ENCODE measurements at places on chromosomes 12 and 14.

- DNase-seq, result no peak
Observed at GRCh38 chr14:84767434-84767833, 762.5 kb upstream of the FLRT2 start.

DNA sequence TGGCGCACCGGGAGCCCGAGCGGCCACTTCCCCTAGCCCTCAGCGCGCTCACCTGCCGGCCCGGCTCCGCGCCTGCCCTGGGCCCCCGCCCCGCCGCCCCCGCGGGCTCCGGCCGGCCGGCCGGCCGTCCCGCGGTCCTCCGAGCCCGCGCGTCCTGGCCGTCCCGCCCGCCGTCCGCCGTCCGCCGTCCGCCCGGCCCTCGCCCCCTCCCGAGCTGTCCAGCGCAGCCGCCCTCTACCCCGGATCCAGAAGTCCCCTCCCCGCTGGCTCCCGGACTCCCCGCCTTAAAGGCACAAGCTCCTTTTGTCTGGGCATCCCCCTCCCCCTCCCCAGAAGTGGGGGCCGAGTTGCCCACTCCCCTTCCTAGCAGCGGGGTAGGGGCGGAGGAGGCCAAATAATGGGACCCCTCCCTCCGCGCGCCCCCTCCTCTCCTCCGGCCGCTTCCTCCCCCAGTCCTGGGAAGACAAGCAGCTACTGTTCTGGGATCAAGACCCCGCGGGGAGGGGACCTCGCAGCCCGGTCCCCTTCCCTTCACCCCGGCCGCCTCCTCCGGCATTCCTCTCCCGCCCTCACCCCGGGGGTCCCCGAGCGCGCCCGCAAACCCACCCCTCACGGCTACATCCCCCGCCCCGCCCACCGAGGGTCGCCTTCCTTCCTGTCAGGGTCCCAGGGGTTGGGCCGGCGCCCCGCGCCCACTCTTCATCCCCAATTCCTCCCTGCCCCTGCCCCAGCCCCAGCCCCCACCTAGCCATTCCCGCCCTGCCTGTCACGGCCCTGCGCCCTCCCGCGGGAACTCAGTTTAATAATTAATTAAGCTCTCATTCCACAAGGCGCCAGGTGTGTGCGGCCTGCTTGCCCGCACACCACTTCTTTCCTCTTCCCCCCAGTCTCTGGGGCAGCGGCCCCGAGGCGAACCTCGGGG lies at the start of gene ADCY6:
Gene ADCY6 (minus strand): TSS at position 236 of the 922 bp plus-strand sequence. CDS start 5,655 bp downstream, outside the sequence.
- peak; percentile 27 for DNase-seq

- no peak for DNase-seq
Observed at GRCh38 chr12:77339610-77340009, 274.2 kb upstream of the E2F7 start.

- DNase-seq, result peak; percentile 28
Observed at GRCh38 chr12:122980183-122981035, at the start of gene ARL6IP4. Gene ARL6IP4 (plus strand): TSS chr12:122980681. CDS start chr12:122981140, 459 bp downstream.

DNA sequence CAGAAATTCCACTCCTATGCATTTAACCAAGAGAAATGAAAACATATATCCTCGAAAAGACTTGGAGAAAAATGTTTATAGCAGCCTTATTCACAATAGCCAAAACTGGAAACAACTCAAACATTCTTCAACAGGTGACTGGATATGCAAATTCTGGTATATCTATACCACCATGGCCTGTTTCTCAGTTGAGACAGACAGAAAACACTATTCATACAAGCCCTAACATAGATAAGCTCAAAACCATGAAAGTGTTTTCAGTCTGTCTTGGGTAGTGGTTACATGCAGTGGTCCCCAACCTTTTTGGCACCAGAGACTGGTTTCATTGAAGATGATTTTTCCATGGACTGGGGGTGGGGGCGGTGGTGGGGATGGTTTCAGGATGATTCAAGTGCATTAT lies 83.8 kb downstream of the SRGAP1 start:
- DNase-seq, result no peak

- DNase-seq, result no peak
Observed at GRCh38 chr12:93243382-93243688, 134.4 kb upstream of the NUDT4 start.

DNA sequence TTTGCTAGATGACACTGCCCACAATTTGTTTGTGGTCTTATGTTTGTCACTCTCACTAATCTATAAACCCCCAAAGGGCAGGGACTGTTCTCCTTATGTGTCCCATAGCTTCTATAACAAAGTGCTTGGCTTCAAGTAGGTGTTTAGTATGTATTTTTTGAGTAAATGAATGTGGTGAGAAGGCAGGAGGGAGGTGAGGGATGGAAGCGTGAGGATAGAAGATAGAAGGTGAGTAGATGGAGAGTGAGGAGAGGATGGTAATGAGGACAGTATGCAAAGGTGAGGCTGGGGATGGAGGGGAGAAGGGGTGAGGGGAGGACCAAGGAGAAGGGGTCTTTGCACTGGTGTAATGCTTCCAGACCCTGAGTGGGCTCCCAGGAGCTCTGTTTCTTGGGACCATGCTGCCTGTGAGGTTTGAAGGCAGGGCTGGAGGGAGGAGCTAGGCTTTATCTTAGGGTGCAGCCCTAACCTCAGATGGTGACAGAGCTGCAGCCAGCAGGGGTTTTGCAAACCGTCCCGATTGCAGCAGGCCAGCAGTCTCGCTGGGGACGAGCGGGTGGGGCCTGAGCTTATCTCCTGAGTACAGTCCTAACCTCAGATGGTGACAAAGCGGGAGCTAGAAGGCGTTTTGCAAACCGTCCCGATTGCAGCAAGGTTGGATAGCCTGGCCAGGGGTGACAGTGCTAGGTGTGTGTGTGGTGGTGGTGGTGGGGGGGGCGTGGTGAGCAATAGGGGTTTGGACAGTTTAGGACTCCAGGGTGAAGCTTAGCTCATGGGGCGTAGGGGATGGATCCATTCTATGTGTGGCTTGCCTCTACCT lies 6.5 kb downstream of the CEBPE start:
- DNase-seq, result no peak

DNA sequence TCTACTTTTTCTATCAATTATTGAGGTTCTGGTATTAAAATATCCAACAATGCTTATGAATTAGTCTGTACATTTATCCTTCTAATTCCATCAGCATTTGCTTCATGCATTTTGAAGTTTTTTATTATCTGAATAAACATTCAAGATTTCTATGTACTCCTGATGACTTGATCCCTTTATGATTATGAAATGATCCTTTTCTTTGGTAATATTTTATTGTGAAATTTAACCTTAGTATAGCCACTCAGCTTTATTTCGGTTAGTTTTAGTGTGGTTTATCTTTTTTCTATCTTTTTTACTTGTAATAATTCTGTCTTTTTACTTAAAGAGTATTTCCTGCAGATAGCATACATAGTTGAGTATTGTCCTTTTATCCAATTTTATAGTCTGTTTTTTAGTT lies 106.6 kb downstream of the SNAPC1 start:
- no peak for DNase-seq

GRCh38 chr14:100350986-100351385 lies 27.8 kb downstream of the SLC25A47 start:
- DNase-seq, result no peak

DNA sequence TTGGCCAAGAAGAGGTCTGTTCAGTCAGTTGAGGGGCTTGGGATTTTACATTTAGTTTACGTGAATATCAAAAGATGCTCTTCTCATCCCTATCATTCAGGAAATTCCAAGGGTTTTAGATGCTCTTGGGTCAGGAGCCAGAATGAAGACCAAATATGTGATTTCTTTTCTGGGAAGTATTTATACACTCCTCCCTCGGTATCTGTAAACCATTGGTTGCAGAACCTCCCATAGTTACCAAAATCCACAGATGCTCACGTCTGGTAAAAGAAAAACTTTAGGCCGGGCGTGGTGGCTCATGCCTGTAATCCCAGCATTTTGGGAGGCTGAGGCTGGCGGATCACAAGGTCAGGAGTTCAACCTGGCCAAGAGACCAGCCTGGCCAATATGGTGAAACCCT lies 75.9 kb downstream of the TNFAIP2 start:
- DNase-seq, result no peak

DNA sequence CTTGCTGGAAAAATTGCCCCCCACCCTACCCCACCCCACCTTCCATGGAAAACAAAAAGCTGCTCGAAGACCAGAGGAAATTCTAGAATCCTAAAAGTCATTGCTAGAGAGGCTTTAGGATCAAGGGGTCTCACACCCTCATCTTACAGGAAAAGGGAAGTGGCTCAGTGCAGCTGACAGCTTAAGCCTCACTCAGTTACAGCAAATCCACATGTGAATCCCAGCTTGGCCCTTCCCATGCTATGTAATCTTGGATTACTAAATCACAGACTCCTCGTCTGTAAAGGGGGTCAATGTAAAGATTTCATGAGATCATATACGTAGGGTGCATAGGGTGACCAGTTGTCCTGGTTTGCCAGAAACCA lies 25.9 kb downstream of the CMKLR1 start:
- no peak for DNase-seq

GRCh38 chr12:100545092-100545491 lies 28.4 kb upstream of the GAS2L3 start:
- DNase-seq, result no peak

DNA sequence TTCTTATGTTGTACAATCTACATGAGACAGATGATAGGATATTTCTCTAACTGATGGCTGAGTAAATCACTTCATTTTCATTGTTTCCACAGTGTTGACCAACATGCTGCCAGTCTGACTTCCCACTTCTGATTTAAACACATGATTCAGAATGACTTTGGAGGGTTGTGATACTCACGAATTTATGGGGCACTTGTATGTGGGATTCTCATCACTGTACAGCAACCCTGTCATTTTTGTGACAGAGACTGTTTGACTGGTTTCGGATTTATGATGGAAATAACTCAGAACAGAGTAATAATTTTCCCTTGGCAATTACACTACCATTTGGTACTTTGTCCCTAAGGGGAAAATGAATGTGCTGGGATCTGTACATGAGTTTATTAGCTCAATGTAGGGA lies 333.8 kb downstream of the TRHDE start:
- no peak for DNase-seq

- no peak for DNase-seq
Observed at GRCh38 chr12:29517264-29517663, 19.8 kb upstream of the OVCH1 start.

DNA sequence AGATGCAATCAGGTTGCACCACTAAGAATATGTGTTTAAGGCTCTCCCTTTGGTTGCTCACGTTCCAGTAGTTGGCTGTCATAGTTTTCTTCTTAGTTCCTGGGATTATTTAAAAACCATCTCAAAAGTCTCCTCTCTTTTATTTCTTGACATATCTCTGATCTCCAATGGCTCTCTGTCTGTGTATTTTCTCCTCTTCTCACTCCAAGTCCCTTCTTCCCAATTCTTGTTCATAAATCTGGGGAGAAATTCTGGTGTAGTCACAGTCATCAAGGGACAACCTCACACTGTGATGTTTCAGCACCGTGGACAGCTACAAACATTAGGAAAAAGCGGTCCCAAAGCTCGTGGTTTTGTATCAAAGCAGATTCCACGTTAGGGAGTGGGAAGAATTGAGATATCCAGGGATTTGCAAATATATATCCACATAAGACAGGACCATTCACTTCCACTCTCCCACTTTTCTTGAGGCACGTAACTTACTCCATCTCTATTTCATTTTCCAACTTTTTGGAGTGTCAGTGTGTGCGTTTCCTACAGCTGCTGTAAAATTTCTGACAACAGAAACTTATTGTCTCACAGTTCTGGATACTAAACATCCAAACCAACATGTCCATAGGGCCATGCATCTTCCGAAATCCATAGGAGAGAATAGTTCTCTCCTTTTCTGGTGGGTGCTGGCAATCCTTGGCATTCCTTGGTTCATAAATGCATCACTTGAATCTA lies 80.6 kb upstream of the TMEM233 start:
- no peak for DNase-seq

- DNase-seq, result no peak
Observed at GRCh38 chr12:21296348-21296747, 38.4 kb downstream of the SLCO1A2 start.

GRCh38 chr12:63995512-63995911 lies 151.0 kb downstream of the SRGAP1 start:
- DNase-seq, result no peak
